ENCODE measurements at places on chromosomes 6 and 20. TPM values are rescaled to one million over a fixed set of nuclear protein-coding genes. Genes with fewer than 3 reads are reported as not detected.

Gene SAPCD1
- not detected for total RNA-seq

Gene PROCR
- total RNA-seq: 13.1 TPM

Gene SYTL3
- total RNA-seq: 2.4 TPM

Gene ADISSP
- 9.7 TPM for total RNA-seq

Gene OOEP
- total RNA-seq: not detected

Gene F13A1
- 22.0 TPM for total RNA-seq

Gene CEP57L1
- 58.4 TPM for total RNA-seq

Gene SEMG1
- total RNA-seq: not detected

Gene EDN1
- total RNA-seq: 6.3 TPM

Gene BPIFB1
- 0.45 TPM for total RNA-seq

Gene PRSS35
- 2.4 TPM for total RNA-seq

Gene LY86
- 2.6 TPM for total RNA-seq

Gene TMEM217
- 1.00 TPM for total RNA-seq

Gene PRPH2
- 5.4 TPM for total RNA-seq

Gene LPA
- total RNA-seq: 4.4 TPM

Gene TGM2
- total RNA-seq: 10.8 TPM

Gene CLPSL2
- total RNA-seq: not detected

Gene ULBP2
- total RNA-seq: 3.2 TPM

Gene EPHA7
- 167 TPM for total RNA-seq

Gene FKBP1C
- total RNA-seq: 0.36 TPM

Gene CCR6
- total RNA-seq: not detected

Gene KIF25
- total RNA-seq: 0.64 TPM

Gene BMP6
- 8.3 TPM for total RNA-seq

Gene MARCKS
- total RNA-seq: 251 TPM

Gene C20orf202
- 0.18 TPM for total RNA-seq

Gene THBS2
- total RNA-seq: 5.8 TPM

DNA sequence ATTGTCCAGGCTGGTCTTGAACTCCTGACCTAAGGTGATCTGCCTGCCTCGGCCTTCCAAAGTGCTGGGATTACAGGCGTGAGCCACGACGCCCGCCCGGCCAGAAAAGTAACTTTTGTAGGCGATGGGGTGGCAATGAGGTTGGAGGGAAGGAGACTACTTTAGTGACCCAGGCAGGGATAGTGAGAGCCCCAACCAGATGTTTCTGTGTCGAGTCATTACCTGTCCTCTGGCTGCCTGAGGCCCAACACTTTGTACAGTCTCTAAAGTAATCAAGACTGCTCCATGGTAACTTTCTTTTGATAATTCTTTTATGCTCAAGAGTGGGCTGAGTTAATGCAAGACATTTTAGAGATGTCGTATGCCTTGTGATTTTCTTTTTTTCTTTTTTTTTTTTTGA is 6.8 kb downstream of the SASH1 start:
- no peak for DNase-seq

GRCh38 chr6:17842014-17842776 is 135.5 kb upstream of the NUP153 start:
- DNase-seq: no peak

GRCh38 chr20:25588491-25588890 is 3.2 kb upstream of the NINL start:
- DNase-seq: no peak

- no peak for DNase-seq
Measured at GRCh38 chr6:99132026-99132635, 184.4 kb upstream of the FBXL4 start.

GRCh38 chr6:164290101-164290500 is 875.6 kb downstream of the QKI start:
- DNase-seq: no peak

GRCh38 chr6:145548933-145549648 is 186.2 kb downstream of the EPM2A start:
- no peak for DNase-seq

- no peak for DNase-seq
Measured at GRCh38 chr6:91271807-91272206, 684.9 kb upstream of the MAP3K7 start.

GRCh38 chr6:166075186-166075585 is 92.5 kb downstream of the TBXT start:
- no peak for DNase-seq

DNA sequence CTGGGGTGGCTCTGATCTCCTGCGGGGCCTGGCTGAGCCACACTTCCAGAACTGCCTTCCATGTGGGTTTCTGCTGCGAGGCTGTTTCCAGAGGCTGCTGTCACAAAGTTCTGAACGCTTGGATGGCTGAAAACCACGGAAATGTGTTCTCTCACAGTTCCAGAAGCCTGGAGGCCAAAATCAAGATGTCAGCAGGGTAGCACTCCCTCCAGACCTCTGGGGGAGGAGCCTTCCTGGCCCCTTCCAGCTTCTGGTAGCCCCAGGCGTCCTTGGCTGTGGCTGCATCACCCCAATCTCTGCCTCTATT is 23.7 kb upstream of the BMP7 start:
- DNase-seq: no peak

- DNase-seq: no peak
Measured at GRCh38 chr6:4179960-4180651, 44.7 kb upstream of the ECI2 start.

- no peak for DNase-seq
Measured at GRCh38 chr6:62445521-62445920, 159.5 kb upstream of the KHDRBS2 start.

DNA sequence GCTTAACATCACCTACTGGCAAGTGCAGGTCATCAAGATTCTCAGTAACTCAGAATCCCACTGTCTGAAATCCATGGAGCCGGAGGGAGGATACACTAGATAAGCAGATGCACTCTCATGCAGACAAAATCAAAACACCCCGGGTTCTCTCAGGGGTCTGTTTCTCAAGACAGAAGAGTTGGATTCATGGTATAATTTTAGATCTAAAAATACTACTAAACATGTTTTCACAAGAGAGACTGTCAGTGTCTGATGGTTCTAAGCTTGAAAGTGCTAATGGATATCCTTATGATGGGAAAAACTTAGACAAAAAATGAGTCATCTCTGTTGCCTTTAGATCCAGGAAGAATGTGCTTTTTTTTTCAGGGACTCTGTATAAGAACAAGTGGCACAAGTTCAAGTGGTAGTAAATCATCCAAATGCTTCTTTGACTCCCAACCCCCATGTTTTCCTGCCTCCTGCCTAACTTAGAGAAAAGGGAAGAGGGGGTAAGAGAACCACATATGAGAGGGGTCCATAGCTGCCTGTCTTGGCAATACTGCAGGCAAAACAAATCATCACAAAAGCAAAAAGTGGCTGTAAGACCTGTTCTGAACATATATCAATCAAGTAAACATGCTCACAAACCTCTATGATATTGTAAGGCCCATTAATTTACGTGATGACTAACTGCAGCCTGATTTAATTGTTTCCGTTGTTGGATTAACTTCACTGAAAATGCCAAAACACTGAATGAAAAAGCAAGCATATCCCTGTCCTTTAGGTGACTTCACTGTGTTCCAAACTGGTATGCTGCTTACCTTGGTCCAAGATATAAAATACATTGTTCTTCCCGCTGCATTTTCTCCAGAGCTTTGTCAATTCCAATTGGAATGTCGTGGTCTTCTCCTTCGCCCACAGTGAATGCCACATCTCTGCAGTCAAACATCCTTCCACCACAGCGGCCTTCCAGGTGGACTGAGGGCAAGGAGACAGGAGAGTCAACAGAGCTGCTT is 84.0 kb upstream of the TULP1 start:
- DNase-seq: no peak

GRCh38 chr6:9527679-9528286 is 887.1 kb downstream of the TFAP2A start:
- no peak for DNase-seq

DNA sequence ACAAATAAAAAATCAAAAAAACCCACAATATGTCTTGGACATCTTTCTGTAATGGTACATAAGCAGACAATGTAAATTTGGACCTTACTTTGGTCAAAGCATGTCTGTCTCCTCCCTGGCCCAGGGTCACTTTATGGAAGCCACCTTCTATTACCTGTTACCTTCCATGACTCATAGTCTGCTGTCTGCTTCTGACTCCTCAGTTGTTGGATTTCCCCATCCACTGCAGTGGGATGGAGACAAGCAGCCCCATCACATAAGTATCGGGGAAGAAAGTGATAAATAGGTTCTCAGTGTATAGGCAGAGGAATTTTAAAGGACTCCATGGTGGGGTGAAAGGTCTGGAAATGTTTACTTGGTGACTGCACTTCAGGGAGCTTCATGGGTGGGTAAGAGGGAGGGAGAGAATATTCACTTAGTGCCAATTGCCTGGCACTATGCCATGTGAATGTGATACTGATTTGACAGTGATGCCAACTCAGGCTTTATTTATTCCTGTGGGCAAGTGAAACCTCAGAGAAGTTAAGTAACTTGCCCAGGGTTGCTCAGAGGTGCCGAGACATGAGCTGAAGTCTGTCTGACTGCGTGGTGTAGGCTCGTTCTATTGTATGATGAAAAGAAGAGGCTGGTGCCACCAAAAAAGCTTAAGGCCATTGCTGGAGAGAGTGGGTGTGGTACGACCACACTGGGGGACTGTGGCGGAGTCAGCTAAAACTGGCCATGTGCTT is 175.6 kb upstream of the RNF24 start:
- no peak for DNase-seq

DNA sequence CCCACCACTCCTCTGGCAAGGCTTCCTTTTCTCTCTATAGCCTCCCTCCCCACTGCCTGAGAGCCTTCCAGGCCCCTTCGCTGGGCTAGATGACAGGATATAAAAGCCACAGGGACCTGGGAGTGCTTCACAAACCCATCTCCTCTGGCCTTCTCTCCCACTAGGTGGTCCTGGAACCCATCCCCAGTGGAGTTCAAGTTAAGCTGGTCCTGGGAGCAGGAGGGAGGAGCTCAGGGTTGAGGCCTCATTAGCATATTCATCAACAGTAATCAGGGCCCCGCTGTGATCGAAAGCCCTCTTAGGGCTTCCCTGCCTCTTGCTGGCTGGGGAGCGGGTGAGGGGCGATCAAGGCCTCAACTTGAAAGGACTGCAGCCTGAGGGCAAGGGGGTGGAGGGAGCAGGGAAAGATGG is 9.1 kb downstream of the EBF4 start:
- DNase-seq: no peak

- no peak for DNase-seq
Measured at GRCh38 chr20:12623870-12624269, 384.9 kb upstream of the SPTLC3 start.

DNA sequence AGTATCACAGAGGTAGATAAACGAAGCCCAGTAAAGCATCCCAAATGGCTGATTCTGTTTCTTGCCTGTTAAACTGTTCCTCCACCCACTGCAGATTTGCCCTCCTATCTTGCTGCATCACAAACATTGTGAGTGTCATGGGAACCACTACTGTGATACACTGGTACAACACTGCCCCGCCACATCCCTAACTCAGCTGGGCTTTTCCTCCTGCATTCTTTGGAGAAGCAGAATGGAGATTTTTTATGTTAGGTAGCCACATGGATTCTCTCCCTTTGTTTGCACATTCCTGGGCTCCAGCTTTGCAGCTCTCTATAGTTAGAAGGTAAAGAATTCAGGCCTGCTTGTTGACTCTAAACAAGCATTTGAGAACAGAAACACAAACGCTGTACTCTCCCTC is 234.1 kb downstream of the TMEM242 start:
- DNase-seq: no peak

GRCh38 chr20:57076152-57076652 is 190.2 kb downstream of the BMP7 start:
- no peak for DNase-seq

DNA sequence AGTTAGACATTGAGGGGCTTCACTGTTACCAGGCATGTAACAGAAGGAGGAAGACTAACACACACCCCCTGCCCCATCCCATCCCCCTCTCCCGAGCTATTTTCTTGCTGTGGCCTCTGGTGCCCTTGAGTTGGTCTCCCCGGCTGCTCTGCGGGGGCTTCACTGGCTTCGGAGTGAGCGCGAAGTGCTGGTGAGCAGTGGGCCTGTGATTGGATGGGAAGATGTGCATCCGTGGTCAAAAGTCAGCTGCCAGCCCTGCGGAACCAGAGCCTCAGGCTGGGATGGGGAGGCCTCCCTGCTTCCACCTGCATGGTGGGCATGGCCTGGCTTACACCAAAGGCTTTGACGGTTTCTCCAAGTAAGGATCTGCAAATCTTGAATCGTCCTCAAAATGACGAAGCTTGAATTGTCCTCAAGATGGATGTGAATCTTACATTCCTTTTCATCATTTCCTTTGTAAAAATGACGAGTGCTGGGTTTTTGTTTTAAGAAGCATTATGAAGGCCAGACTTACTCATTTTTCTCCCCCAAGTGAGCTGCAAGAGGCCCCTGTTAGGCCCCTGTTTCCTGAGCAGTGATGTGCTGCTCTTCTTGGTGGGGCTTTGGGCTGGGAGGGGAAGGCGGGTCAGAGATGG is 23.7 kb downstream of the SPATA2 start:
- no peak for DNase-seq

DNA sequence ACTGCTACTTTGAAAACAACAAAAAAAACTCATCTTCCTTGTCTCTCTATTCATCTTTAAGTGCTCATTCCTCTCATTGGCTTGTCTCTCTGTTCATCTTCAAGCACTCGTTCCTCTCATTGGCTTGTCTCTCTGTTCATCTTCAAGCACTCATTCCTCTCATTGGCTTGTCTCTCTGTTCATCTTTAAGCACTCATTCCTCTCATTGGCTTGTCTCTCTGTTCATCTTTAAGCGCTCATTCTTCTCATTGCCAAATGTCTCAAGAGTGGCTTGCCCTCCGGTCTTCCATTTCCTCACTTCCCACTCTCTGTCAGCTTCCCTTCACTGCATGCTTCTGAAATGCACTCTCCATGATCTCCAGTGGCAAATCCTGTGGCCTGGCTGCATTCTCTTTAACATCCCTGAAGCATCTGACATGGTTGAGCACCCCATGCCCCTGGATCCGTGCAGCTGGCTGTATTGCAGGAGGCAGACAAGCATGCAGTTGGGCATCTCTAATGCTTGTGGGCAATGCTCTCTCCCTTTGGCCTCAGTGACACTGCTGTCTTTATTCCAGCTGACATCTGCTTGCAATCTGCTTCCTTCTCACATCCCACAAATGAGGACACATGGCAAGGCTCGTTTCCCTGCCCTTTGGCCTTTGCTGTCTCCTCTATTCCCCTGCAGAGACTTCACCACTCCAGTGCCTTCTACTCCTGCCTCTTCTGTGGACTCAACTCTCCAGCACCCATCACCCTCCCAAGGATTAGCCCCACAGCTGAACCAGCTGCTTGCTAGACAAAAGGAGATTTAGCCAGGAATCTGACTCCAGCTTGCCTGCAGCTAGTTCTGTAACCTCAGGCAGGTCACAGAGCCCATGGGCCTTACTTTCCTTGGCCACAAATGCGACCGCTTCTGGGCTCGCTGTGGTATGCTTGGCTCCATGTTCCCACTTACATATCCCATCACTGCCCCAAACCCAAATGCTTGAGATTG is 143.2 kb upstream of the SNX9 start:
- DNase-seq: no peak

- no peak for DNase-seq
Measured at GRCh38 chr6:112457886-112458285, 110.8 kb downstream of the RFPL4B start.

DNA sequence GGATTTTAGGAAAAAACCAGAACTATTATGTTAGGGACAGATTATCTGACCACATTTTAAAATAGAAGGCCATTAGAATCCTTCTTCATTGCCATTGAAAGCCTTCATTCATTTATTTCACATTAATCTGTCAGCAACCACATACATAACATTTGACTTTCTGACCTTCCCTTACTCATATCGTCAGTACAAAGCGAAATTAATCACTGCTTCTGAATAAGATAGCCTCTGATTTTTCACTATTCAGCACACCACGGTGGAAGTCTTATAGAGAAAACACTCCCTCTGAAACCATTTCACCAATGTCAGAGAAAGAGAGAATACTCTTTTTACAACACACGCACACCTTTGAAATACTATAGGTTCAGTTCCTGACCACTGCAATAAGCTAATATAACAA is 442.5 kb upstream of the ID4 start:
- no peak for DNase-seq

Measured in cerebellum (tissue), 4 donors.